ENCODE measurements at places on chromosomes 7 and 10. TPM values are rescaled to one million over a fixed set of nuclear protein-coding genes. Genes with fewer than 3 reads are reported as not detected.

Gene OR9A2
- not detected for total RNA-seq

Gene HPSE2
- total RNA-seq = 0.91 TPM

Gene NEUROD6
- total RNA-seq = not detected

Gene CALD1
- 105 TPM for total RNA-seq

Gene DYDC2
- total RNA-seq = not detected

Gene ZP3
- 0.76 TPM for total RNA-seq

Gene HMX3
- not detected for total RNA-seq

Gene SAMD9
- total RNA-seq = 5.3 TPM

Gene OPTN
- total RNA-seq = 37.3 TPM

Gene JAKMIP3
- total RNA-seq = 0.13 TPM

- H3K4me3 ChIP-seq = no peak overlapping the region
- no peak overlapping the region for H3K27ac ChIP-seq
- no peaks in the 10 kb centered on the region for H3K36me3 ChIP-seq
- no peaks in the 10 kb centered on the region for H3K4me1 ChIP-seq
- no peaks in the 10 kb centered on the region for H3K27me3 ChIP-seq
Measured at GRCh38 chr10:5575482-5576153, 50.9 kb downstream of the CALML3 start.

DNA sequence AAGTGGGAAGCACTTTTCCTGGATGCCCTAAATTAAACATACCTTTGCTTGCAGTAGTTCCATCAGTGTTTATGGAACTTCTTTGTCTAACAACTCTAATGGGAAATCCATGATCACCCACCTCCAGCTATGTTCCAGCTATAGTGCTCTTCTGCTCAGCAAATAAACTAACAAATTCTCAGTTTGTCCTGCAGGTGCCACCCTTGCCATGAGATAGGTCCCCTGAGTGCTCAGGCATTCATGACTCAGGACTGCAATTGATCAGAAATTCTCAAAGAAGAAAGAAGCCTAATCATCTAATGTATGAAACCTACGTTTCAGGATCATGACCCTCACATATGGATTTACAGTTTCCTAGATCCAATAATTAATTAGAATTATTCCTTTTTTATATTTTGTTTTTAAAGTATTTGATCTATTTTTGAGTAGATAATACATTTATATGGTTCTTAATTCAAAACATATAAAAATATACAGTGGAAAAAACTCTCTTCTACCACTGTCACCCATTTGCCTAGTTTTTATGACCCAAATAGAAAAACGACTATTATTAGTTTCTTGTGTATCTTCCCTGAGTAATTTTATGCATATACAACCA is 48.7 kb upstream of the DYNC1I1 start:
- H3K27ac ChIP-seq = no peak overlapping the region
- no peaks in the 10 kb centered on the region for H3K27me3 ChIP-seq
- no peaks in the 10 kb centered on the region for H3K36me3 ChIP-seq
- DNase-seq = no peak
- no peak overlapping the region for H3K4me3 ChIP-seq

DNA sequence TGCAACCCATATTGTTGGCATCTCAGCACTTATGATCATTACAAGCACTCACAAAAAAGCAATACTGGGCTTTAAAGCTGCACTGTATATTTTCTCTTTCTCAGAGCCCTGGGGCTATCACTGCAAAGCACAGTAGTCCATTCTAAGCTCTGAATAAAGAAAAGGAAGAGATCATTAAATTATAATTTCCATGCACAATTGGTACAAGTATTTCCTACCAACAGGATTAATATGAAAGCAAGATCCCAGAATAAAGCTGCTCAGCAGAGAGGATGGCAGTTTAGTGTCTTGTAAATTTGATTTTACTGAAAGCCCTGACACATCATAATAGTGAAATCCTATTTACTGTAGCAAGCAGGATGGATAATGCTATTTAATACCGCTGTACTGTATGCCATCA is 205.3 kb downstream of the CHCHD3 start:
- peaks cover 2% of the 10 kb centered on the region for H3K4me1 ChIP-seq
- DNase-seq = no peak
- no peak overlapping the region for H3K4me3 ChIP-seq

GRCh38 chr7:110839866-110840265 is 251.1 kb upstream of the LRRN3 start:
- H3K4me3 ChIP-seq = no peak overlapping the region
- no peaks in the 10 kb centered on the region for H3K36me3 ChIP-seq
- DNase-seq = no peak
- no peaks in the 10 kb centered on the region for H3K27me3 ChIP-seq

- peaks cover 11% of the 10 kb centered on the region for H3K4me1 ChIP-seq
- peaks cover 12% of the 10 kb centered on the region for H3K27me3 ChIP-seq
- no peak overlapping the region for H3K27ac ChIP-seq
- no peak overlapping the region for H3K4me3 ChIP-seq
- H3K36me3 ChIP-seq = no peaks in the 10 kb centered on the region
Measured at GRCh38 chr10:107166403-107166802, 1.9 kb upstream of the SORCS1 start.

GRCh38 chr10:68517188-68517587 is 10.1 kb downstream of the SLC25A16 start:
- H3K27me3 ChIP-seq = no peaks in the 10 kb centered on the region
- H3K27ac ChIP-seq = no peak overlapping the region
- DNase-seq = no peak

GRCh38 chr10:109934958-109935793 is 11.9 kb upstream of the XPNPEP1 start:
- no peak for DNase-seq
- peaks cover 2% of the 10 kb centered on the region for H3K4me1 ChIP-seq
- H3K36me3 ChIP-seq = no peaks in the 10 kb centered on the region
- peak overlapping the region; percentile 47 for H3K27ac ChIP-seq

- H3K36me3 ChIP-seq = no peaks in the 10 kb centered on the region
- DNase-seq = no peak
- no peaks in the 10 kb centered on the region for H3K27me3 ChIP-seq
- H3K4me3 ChIP-seq = no peak overlapping the region
- H3K4me1 ChIP-seq = no peaks in the 10 kb centered on the region
Measured at GRCh38 chr10:62726638-62727037, 77.9 kb upstream of the ADO start.

DNA sequence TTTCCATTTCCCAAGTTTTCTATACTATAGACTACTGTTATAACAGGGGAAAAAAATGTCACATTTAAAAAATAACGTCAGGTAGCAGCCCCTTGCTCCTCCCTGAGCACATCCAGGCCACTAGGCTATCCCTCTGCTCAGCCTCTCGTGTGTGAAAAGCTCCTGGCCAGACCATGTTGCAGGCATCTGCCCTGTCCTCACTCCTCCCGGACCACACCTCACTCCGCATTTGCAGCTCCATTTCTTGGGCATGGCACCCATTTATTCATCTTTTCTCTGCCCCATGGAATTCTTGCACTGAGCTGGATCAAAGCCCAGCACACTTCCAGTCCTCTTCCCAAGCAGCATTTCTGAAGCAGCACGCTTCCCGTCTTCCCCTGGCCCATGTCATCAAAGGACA is 1.4 kb upstream of the GDF2 start:
- H3K4me3 ChIP-seq = no peak overlapping the region
- no peaks in the 10 kb centered on the region for H3K27me3 ChIP-seq
- no peak overlapping the region for H3K27ac ChIP-seq
- DNase-seq = no peak

DNA sequence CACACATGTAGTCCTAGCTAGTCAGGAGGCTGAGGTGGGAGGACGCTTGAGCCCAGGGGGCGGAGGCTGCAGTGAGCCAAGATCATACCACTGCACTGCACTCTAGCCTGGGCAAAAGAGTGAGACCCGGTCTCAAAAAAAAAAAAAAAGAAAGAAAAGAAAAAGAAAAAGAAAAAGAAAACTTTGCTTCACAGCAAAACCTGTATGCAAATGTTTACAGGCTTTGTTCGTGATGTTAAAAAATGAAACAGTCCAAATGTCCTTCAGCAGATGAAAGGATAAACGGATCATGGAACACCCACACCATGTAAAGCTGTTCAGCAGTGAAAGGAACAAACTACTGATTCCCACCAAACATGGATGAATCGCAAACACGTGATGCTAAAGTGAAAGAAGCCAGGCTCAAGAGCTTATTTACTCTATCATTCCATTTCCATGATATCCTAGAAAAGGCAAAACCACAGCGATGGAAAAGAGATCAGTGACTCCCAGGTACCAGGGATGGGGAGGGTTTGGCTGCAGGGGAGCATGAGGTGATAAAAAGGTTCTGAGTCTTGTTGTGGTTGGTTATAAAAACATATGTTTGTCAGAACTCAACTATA is 15.1 kb downstream of the LRRC20 start:
- DNase-seq = no peak
- no peak overlapping the region for H3K27ac ChIP-seq
- no peak overlapping the region for H3K4me3 ChIP-seq
- peaks cover 17% of the 10 kb centered on the region for H3K4me1 ChIP-seq
- no peaks in the 10 kb centered on the region for H3K27me3 ChIP-seq

DNA sequence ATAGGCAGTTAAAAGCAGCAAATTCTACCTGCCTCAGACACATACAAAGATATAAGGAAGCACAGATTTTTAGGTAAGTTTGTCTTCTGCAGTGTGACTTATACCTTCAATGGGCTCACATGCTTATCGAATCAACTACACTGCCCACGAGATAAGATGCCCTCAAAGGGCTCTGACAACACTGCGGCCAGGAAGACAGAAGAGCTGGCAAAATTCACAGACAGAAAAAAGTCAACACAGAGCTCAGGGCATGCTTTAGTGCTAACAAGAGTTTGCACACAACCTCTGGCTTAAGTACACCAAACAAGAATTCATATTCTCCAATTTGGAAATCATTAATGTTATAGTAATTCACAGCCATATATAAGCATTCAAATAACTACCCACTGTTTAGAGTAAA is 62.3 kb downstream of the LARP4B start:
- DNase-seq = no peak
- peaks cover 6% of the 10 kb centered on the region for H3K4me1 ChIP-seq
- no peaks in the 10 kb centered on the region for H3K27me3 ChIP-seq
- no peak overlapping the region for H3K27ac ChIP-seq
- H3K4me3 ChIP-seq = no peak overlapping the region

DNA sequence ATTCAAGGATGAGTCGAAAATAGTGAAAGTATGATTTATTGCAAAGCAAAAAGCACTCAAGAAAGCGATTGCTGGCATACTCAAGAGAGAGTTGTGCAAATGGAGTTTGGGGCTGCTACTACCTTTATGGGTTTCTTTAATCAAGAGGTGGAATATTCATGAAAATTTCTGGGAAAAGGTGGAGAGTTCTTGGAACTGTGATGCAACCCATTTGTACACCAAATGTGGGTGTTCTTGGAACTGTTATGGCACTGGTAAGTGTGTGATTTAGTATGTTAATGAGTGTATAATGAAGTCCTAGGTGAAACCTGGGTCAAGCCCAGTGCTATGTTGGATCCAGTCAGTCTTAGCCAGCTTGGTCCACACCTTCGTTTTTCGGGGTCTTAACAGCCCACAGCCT is 3.4 kb upstream of the VOPP1 start:
- H3K27ac ChIP-seq = no peak overlapping the region
- no peak for DNase-seq
- no peaks in the 10 kb centered on the region for H3K27me3 ChIP-seq

DNA sequence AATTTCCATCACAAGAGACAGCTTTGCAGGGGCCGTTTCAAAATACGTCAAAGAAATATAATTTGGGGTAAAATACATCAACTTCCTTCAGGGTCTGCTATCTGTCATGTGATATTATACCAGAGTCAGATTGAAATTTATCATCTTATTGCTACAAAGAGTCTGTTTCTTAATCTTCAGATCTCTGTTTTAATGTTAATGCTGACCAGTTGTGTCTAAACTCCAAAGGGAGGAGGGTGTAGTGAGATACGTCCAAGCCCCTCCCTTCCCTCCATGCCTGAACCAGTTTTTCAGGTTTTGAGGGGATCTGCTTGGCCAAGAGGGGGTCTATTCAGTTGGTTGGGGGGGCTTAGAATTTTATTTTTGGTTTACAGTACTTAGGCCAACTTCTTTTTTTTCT is 891.6 kb downstream of the GRM8 start:
- no peak overlapping the region for H3K27ac ChIP-seq
- H3K36me3 ChIP-seq = no peaks in the 10 kb centered on the region
- H3K4me3 ChIP-seq = no peak overlapping the region
- H3K27me3 ChIP-seq = no peaks in the 10 kb centered on the region
- H3K4me1 ChIP-seq = no peaks in the 10 kb centered on the region

- no peak for DNase-seq
- no peaks in the 10 kb centered on the region for H3K4me1 ChIP-seq
- H3K4me3 ChIP-seq = no peak overlapping the region
- no peaks in the 10 kb centered on the region for H3K27me3 ChIP-seq
Measured at GRCh38 chr10:104089621-104090020, 3.9 kb upstream of the COL17A1 start.

- H3K36me3 ChIP-seq = no peaks in the 10 kb centered on the region
- no peak overlapping the region for H3K27ac ChIP-seq
- no peak overlapping the region for H3K4me3 ChIP-seq
- H3K27me3 ChIP-seq = no peaks in the 10 kb centered on the region
- no peaks in the 10 kb centered on the region for H3K4me1 ChIP-seq
Measured at GRCh38 chr10:3716093-3716492, 68.9 kb downstream of the KLF6 start.

GRCh38 chr7:137618748-137619147 is 228.0 kb downstream of the DGKI start:
- H3K4me1 ChIP-seq = no peaks in the 10 kb centered on the region
- DNase-seq = no peak
- no peak overlapping the region for H3K4me3 ChIP-seq
- no peaks in the 10 kb centered on the region for H3K27me3 ChIP-seq
- no peak overlapping the region for H3K27ac ChIP-seq

DNA sequence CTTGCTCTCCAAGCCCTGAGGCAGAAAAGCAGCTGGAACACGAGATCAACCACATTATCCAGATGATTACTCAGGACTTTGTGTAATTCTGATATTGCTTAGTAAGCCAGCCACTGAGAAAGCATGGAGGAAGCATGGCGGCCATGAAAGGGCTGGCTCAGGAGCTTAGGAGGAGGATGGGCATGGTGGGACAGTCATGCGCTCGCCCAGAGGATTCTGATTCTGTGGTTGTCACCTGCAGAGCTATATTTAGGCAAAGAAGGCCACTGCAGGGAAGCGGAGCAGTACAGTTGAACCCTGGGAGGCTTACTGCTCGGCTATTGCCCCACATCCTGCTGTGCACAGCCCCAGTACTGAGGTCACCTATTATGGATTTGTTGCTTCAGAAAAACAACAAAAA is 128.8 kb upstream of the DNAJB12 start:
- no peaks in the 10 kb centered on the region for H3K4me1 ChIP-seq
- peak; percentile 31 for DNase-seq
- no peaks in the 10 kb centered on the region for H3K27me3 ChIP-seq
- no peak overlapping the region for H3K27ac ChIP-seq

- no peak for DNase-seq
- H3K4me3 ChIP-seq = no peak overlapping the region
- H3K4me1 ChIP-seq = peaks cover 11% of the 10 kb centered on the region
- no peaks in the 10 kb centered on the region for H3K27me3 ChIP-seq
- H3K27ac ChIP-seq = no peak overlapping the region
Measured at GRCh38 chr7:149023662-149024061, 4.6 kb downstream of the PDIA4 start.
